ENCODE measurements at places on chromosomes 7 and 10.

GRCh38 chr10:123027861-123028260, 19.1 kb downstream of the ACADSB start:
- no peak for DNase-seq

- no peak for DNase-seq
Measured at GRCh38 chr10:94439275-94439861, 37.0 kb downstream of the TBC1D12 start.

- DNase-seq: no peak
Measured at GRCh38 chr10:124544711-124545110, 83.1 kb downstream of the LHPP start.

DNA sequence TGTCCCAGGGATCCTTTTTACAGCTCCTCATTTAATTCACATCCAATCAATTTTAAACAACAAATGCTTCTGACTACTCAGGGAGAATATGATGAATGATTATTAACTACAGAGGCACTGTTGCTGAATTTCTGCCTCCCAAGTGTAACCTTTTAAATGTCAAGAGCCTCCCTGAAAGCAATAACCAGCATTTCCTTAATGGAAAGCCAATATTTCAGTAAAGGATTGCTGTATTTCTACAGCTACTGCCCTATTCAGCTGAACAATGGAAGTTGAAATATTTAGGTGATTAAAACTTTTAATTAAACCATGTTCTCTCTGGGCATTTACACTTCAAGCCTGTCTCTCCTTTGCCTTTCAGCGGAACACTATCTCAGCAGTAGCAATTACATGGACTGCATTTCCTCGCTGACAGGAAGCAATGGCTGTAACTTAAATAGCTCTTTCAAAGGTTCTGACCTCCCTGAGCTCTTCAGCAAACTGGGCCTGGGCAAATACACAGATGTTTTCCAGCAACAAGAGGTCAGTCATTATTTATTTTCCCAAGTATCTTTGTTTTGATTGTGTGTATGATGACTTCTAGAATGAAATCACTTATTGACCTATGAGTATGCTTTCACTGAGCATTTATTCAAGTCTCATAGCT, 304.7 kb downstream of the BICC1 start:
- DNase-seq: no peak

DNA sequence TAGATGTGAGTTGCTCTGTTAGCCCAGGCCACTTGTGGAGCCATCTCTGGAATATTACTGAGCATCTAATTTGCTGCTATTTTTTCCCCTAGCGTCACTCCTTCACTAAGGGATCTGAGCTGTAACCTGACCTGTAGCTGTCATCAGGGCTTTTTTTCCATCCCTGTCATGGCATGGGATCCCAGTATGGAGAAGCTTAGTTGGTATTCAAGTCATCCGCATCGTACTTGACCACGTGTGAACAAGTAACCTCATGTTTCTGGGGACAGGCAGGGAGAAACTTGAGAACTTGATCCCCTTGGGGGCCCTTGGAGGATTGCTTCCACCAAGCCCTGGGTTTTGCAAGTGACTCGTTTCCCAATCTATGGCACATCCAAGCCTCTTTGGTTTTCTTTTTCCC, 474.4 kb upstream of the GALNT17 start:
- DNase-seq: no peak

- no peak for DNase-seq
Measured at GRCh38 chr7:128351296-128352152, 7.8 kb upstream of the RBM28 start.

GRCh38 chr10:10967029-10967428, 50.6 kb upstream of the CELF2 start:
- no peak for DNase-seq

GRCh38 chr7:18754766-18755165, 259.2 kb downstream of the HDAC9 start:
- no peak for DNase-seq

DNA sequence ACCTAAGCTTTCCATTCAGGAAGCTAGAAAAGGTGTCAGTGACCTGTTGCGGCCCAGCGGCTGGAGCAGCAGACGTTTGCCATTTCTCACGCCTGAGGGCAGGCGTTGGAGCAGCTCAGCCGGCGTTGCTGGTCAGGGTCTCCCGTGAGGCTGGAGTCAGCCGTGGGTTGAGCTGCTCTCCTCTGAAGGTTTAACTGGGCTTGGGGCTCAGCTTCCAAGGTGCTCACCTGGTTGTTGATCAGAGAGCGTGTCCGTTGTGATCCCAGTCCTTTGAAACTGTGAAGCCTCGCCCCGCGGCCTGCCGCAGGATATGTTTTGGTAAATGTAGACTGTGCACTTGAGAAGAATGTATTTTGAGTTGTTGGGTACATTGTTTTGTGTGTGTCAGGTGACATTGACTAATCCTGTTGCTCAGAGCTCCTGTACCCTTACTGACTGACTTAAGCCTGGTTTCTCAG, 20.6 kb upstream of the PWWP2B start:
- no peak for DNase-seq

- no peak for DNase-seq
Measured at GRCh38 chr7:83105063-83105462, 57.6 kb downstream of the PCLO start.

DNA sequence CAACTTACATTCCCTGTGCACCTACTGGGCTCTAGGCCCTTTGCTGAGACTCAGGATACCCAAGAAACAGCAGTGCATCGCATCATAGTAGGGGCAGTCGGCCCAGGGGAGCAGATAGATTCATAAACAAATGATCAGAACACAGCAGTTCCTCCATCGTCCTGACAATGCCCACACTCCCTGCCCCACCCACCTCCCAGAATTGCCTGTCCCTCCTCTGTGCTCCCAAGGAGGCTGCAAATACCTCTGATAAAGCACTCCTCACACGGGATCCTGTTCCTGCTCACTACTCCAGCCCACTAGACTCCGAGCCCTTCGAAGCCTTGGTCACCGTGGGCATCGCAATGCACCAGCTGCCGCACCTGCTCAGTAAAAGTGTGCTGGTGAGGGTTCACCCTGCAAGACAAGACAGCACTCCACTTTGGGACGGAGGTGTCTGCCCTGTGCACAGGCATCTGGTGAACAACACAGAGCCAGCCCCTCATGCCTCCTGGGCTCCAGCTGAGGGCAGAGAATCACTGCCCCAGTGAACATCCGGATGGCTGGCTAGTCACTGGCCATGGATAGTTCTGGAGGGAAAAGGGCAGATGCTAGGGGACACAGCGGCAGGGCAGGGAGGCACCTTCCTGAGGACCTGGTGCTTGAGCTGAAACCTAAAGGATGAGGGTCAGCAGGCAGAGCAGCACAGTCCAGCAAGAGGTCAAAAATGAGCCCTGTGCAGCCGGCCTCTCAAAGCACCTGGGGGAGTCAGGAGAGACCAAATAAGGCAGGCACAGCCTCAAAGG, 60.7 kb downstream of the TNS3 start:
- no peak for DNase-seq

DNA sequence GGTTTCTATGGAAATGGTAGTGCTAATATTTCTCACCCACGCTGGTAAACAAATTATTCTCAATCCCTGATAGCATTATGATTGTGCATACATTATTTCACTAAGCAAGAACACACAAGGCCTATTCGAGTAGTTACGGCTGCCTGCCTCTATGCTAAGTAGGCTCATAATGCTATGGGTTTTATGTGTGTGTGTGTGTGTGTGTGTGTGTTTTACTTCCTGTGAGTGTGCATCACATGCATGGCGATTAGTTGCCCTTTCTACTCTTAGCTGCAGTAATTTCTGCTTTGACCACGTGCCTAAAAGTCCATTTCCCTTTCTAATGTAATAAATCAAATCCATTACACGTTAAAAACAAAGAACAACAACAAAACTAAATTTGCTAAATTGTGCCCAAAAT, 117.0 kb downstream of the CHCHD3 start:
- no peak for DNase-seq

- DNase-seq: no peak
Measured at GRCh38 chr10:113423981-113424721, 128.7 kb upstream of the HABP2 start.

Measured in activated naive CD8-positive, alpha-beta T cell treated with anti-CD3 and anti-CD28 coated beads, Interleukin-2, amount 50 U/mL, for 16 hours (primary cell).